Activated CD8-positive, alpha-beta T cell treated with anti-CD3 and anti-CD28 coated beads for 36 hours (primary cell): ENCODE measurements at places on chromosomes 7 and 10. TPM values are rescaled to one million over a fixed set of nuclear protein-coding genes. Genes with fewer than 3 reads are reported as not detected.

RAPGEF5 gene
- total RNA-seq = 0.92 TPM

SYT15B gene
- 0.16 TPM for total RNA-seq

SUPV3L1 gene
- total RNA-seq = 37.6 TPM

ATOH7 gene
- total RNA-seq = not detected

SKAP2 gene
- total RNA-seq = 7.0 TPM

MYH16 gene
- not detected for total RNA-seq

PCGF5 gene
- total RNA-seq = 36.9 TPM

PIK3AP1 gene
- 4.1 TPM for total RNA-seq

CPA4 gene
- total RNA-seq = not detected

DNA sequence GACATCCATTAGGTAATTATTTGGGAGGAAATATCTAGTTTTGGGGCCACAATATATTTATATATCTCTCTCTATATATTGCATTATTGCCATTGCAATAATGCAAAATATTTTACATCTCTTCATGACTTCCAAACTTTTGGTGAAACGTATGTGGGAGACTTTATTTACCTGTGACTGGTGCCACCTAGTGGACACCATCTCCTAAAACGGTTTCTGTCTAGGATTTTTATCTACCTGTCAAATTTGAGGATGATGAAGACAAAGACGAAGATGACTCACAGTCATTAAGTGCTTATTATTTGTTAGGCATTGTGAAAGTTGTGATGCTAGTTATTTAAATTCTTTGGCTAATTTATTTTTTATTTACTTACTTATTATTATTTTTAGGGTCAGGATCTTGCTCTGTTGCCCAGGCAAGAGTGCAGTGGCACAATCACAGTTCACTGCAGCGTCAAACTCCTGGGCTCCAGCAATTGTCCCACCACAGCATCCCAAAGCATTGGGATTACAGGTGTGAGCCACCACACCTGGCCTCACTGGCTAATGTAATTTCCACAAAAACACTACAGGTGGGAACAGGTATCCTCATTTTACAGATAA, 18.7 kb upstream of the CBLL1 start:
- DNase-seq = peak; percentile 75
- H3K36me3 ChIP-seq = no peaks in the 10 kb centered on the region
- H3K4me3 ChIP-seq = no peak overlapping the region
- H3K27ac ChIP-seq = no peak overlapping the region

- H3K36me3 ChIP-seq = no peaks in the 10 kb centered on the region
- H3K4me3 ChIP-seq = no peak overlapping the region
- H3K27me3 ChIP-seq = no peaks in the 10 kb centered on the region
Measured at GRCh38 chr10:103941801-103942200, 23.8 kb upstream of the STN1 start.

DNA sequence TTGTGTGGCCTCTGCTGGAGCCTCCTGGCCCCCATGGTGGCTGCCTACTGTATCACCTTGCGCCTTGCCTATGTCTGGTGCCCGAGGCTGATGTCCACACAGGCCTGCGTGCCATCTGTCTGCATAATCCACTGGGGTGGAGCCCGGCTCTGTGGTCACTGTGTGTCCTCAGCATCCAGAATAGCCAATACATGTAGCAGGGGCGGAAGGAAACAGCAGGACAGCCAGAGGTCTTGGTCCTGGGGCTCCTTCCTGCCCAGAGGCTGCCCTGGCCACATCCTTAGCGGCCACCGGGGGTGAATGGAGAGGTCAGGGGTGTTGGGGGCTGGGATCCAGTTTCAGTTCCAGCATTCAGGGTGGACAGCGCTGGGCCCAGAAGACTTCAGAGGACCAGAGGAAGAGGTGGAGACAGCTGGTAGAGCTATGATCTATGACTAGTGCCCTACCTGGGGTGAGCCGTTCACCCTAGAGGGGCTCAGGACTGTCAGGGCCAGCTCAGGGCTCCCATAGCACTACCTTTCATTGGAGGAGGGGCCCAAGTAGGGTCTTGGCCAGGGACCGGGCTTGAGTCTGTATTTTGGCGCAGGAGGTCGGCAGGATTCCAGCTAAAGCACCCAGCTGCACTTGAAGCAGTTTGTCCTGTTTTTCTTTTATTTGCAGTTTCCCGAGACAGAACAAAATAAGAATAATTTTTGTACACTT, 15.9 kb downstream of the YKT6 start:
- H3K27me3 ChIP-seq = no peaks in the 10 kb centered on the region
- DNase-seq = no peak
- H3K4me3 ChIP-seq = no peak overlapping the region
- H3K27ac ChIP-seq = no peak overlapping the region
- peaks cover 7% of the 10 kb centered on the region for H3K36me3 ChIP-seq
- no peaks in the 10 kb centered on the region for H3K4me1 ChIP-seq

GRCh38 chr7:101308245-101309085, 13.1 kb downstream of the IFT22 start:
- peaks cover 18% of the 10 kb centered on the region for H3K27me3 ChIP-seq
- H3K27ac ChIP-seq = peak overlapping the region; percentile 91
- peak overlapping the region; percentile 80 for H3K4me3 ChIP-seq
- peak; percentile 72 for DNase-seq
- peaks cover 37% of the 10 kb centered on the region for H3K36me3 ChIP-seq
- H3K4me1 ChIP-seq = peaks cover 10% of the 10 kb centered on the region

DNA sequence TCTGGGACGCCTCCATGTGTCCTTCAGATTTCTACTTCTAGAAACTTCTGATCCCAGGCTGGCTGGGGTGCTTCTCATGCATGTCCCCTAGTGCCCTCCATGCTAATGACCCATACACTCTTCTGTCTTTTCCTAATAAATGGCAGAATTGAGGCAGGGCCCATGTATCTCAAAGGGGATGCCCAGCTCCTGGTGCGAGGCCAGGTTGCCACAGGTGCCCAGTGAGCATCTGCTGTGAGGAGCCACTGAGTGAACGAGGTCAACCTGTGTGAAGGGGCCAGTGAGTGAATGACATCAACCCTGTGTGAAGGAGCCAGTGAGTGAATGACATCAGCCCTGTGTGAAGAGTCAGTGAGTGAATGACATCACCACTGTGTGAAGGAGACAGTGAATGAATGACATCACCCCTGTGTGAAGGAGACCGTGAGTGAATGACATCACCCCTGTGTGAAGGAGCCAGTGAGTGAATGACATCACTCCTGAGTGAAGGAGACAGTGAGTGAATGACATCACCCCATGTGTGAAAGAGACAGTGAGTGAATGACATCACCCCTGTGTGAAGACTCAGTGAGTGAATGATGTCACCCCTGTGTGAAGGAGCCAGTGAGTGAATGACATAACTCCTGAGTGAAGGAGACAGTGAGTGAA, 478.9 kb downstream of the PTPRN2 start:
- no peak for DNase-seq
- H3K4me3 ChIP-seq = no peak overlapping the region
- H3K36me3 ChIP-seq = no peaks in the 10 kb centered on the region
- no peaks in the 10 kb centered on the region for H3K27me3 ChIP-seq

DNA sequence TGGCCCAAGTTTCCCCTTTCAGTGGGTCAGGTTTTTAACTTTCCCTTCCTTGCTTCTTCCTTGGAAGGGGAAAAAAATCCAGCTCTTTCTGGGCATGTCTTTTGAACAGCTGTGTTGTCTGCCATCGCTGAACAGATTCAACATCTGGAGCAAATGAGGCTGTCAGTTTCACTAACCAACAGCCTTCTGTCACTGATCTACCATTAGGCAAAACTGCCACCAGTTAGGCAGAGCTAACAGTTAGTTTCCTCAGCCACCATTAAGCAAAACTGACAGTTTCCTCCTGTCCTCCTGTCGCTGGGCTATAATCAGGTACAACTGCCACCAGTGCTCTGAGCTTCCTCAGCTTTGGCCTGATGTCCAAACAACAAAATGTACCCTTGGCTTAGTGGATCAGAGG, 81.9 kb downstream of the NPTX2 start:
- no peaks in the 10 kb centered on the region for H3K4me1 ChIP-seq
- H3K27me3 ChIP-seq = peaks cover 2% of the 10 kb centered on the region
- no peak overlapping the region for H3K4me3 ChIP-seq
- H3K27ac ChIP-seq = no peak overlapping the region
- no peak for DNase-seq

GRCh38 chr7:129952086-129952652, 591 bp downstream of the UBE2H start:
- no peak overlapping the region for H3K4me3 ChIP-seq
- peak overlapping the region; percentile 90 for H3K27ac ChIP-seq
- no peaks in the 10 kb centered on the region for H3K27me3 ChIP-seq
- peaks cover 2% of the 10 kb centered on the region for H3K36me3 ChIP-seq

DNA sequence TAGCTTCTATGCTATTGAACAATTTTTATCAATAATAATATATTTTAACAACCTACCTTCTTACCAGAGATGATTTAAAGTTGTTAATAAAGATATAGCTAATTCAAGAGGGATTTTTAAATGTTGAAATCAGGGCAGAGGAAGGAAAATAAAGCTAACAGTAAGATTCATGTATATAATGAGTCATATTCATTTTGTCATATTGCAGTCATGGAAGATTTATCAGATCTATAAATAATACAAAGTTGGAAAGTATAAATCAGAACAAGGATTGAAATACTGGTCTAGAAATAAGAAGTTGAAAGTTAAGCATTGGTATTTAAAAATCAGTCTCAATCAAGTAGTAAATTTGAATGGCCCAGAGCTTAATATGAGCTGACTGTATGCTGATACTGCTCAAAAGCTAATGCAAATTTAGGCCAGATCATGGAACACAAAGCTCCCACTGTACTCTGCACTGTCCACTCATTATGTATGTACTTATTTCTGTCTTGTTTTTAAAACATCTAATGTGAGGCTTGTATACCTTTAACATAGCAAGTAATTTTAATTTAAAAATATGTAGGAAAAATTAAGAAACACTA, 196.9 kb downstream of the ZEB1 start:
- no peak for DNase-seq
- no peaks in the 10 kb centered on the region for H3K27me3 ChIP-seq
- peaks cover 29% of the 10 kb centered on the region for H3K36me3 ChIP-seq
- H3K27ac ChIP-seq = peak overlapping the region; percentile 62
- peaks cover 16% of the 10 kb centered on the region for H3K4me1 ChIP-seq
- no peak overlapping the region for H3K4me3 ChIP-seq

DNA sequence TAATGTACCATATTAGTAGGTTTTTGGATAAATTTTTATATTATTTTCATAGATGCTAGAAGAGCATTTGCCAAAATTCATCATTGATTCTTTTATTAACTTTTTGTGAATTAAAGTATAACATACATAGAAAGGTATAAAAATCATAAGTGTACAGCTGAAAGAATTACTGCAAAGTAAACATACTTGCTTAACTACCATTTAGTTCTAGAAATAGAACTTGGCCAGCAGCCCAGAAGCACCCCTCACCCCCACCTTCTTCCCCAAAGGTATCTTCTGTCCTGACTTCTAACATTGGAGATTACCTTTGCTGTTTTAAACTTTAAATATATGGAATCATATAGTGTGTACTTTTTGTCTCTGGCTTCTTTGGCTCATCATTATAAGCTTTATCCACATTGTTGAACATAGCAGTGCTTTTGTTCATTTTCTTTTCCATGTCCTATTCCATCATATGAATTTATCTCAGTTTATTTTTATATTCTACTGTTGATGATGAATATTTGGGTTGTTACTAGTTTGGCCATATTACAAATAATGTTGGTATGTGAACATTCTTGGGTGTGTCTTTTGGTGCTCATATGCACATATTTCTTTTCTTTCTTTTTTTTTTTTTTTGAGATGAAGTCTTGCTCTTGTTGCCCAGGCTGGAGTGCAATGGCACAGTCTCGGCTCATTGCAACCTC, 142.8 kb downstream of the ADK start:
- H3K36me3 ChIP-seq = peaks cover 6% of the 10 kb centered on the region
- no peak overlapping the region for H3K27ac ChIP-seq
- peaks cover 7% of the 10 kb centered on the region for H3K4me1 ChIP-seq
- no peak for DNase-seq
- H3K4me3 ChIP-seq = no peak overlapping the region

DNA sequence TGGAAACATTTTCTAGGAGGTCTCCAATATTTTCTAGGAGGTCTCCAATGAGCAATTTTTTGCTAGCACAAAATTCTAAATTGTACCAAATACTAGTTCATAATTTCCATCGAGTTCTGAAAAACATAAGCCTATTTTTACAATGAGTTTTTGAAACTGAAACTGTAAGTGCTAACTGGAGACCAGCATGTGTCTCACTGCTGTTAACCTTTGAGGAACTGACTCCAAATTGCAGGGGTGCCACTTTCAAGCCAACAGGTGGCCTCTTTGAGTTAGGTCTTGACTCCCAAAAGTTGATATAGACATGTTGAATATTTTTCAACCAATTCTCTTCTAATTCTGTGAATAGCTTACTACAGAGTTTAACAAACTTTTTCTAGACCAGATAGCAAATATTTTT, 58.8 kb downstream of the CAV1 start:
- H3K27ac ChIP-seq = no peak overlapping the region
- H3K27me3 ChIP-seq = no peaks in the 10 kb centered on the region
- peak; percentile 52 for DNase-seq
- no peaks in the 10 kb centered on the region for H3K36me3 ChIP-seq
- peaks cover 30% of the 10 kb centered on the region for H3K4me1 ChIP-seq

- H3K4me3 ChIP-seq = no peak overlapping the region
- peaks cover 61% of the 10 kb centered on the region for H3K4me1 ChIP-seq
- H3K27ac ChIP-seq = peak overlapping the region; percentile 10
Measured at GRCh38 chr10:68992636-68993440, 4.2 kb downstream of the KIFBP start.

DNA sequence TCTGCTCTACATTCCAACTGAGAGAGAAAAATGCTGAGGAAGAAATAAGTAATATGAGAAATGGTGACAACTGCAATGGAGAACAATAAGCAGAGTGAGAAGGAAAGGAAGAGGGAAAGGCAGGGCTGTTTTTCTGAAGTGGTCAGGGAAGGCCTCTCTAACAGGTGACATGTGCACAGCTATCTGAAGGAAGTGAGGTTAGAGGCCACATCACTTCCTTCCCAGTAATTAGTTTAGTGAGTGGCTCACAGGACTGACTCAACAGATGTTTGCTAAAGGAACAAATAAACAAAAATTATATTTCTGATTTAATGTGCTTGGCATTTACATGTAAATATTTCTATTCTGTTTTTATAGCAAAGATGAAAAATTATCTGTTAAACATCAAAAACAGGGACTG, 77.9 kb downstream of the ARHGAP21 start:
- no peaks in the 10 kb centered on the region for H3K36me3 ChIP-seq
- no peak overlapping the region for H3K27ac ChIP-seq
- H3K4me3 ChIP-seq = no peak overlapping the region

DNA sequence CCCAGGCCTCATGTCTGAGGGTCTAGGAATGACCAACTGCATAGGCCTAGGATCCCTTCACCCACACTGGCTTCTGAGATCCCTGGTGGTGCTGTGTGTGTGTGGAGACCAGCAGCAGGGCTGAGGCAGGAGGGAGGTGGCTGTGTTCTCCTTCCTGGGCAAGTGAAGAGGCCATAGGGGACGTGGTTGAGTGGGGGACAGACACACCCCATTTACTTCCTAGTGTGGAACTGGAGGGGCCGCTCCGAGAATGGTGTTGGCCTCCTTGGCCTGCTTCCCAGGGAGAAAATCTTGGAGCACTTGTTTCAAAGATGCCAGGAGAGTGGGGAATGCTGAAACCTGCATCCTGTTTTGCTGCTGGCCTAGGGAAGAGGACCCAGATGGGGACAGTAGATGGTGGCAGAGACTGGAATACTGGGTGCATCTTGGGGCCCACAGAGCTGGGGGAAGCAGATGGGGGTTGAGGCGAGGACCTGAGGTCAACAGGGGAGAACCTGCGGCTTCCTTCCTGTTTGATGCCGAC, 19.1 kb downstream of the UBTD1 start:
- H3K27me3 ChIP-seq = no peaks in the 10 kb centered on the region
- no peak overlapping the region for H3K27ac ChIP-seq
- DNase-seq = no peak
- H3K4me3 ChIP-seq = no peak overlapping the region
- no peaks in the 10 kb centered on the region for H3K36me3 ChIP-seq
